ENCODE measurements at places on chromosomes 3 and 15. TPM values are rescaled to one million over a fixed set of nuclear protein-coding genes. Genes with fewer than 3 reads are reported as not detected.

GRCh38 chr15:101506491-101506890, 17.0 kb upstream of the PCSK6 start:
- DNase-seq, result no peak

GRCh38 chr3:183560607-183561006, 5.1 kb upstream of the KLHL6 start:
- DNase-seq, result no peak

- no peak for DNase-seq
Observed at GRCh38 chr3:185935465-185936272, 2.1 kb downstream of the TRA2B start.

- no peak for DNase-seq
Observed at GRCh38 chr3:184760337-184761074, 48.6 kb upstream of the MAGEF1 start.

The GOLGA8G gene
- 0.03 TPM for total RNA-seq

- DNase-seq, result no peak
Observed at GRCh38 chr15:65175511-65175910, 9.6 kb downstream of the CLPX start.

- DNase-seq, result no peak
Observed at GRCh38 chr3:43624619-43625305, 3.0 kb upstream of the ANO10 start.

GRCh38 chr15:94070356-94071295, 160.7 kb upstream of the MCTP2 start:
- no peak for DNase-seq

DNA sequence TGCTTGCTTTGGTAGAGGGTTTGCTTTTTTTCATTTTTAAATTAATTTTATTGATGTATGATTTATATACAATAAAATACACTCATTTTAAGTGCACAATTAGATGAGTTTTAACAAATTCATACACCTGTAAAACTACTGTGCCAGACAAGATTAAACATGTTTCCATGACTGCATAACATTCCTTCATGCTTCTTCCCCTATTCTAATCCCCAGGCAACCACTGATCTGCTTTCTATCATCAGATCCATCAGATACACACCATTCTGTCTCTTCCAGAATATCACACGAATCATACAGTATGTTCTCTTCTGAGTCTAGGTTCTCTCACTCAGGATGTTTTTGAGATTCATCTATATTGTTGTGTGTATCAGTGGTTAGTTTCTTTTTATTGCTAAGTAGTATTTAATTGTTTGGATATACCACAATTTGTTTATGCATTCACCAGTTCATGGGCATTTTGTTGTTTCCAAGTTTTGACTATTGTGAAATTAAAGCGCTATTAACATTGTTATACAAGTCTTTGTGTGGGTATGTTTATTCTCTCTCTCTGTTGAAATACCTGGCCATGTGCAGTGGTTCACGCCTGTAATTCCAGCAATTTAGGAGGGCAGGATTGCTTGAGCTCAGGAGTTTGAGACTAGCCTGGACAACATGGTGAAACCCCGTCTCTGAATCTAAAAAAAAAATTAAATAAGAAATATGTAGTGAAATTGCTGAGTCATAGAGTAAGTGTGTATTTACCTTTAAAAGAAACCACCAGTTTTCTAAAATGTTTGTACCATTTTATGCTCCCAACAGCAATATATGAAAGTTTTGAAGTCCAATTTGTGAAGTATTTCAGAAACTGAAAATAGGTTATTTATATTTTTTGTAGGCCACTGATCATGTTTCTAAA, 7.0 kb upstream of the TFG start:
- no peak for DNase-seq

GRCh38 chr15:51403072-51403878, 61.8 kb downstream of the GLDN start:
- no peak for DNase-seq

GRCh38 chr3:67335813-67336212, 318.6 kb downstream of the SUCLG2 start:
- no peak for DNase-seq

DNA sequence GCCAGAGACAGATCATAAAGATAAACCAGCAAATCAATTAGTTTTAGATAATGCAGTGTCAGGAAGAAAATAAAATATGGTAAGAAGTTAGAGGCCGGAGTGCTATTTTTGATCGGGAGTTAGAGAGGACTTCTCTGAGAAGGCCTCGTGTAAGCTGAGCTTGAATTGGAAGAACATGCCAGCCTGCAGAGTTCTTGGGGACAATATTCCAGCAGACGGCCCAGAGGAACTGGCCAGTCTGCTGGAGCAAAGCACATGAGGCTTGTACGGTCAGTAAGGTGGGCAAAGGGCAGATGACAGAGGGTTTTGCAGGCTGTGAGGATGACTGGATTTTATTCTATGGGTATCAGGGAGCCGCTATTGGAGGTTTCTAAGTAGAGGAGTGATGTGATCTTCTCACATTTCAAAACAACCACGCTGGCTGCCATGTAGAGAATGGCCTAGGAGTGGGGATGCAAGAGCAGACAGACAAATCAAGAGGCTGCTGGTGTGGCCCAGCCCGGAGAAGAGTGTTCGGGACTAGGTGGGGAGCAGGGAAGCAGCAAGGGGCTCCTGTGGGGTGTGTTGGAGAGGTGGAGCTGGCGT, 84.0 kb downstream of the HES1 start:
- no peak for DNase-seq

- no peak for DNase-seq
Observed at GRCh38 chr3:81692766-81693165, 68.7 kb downstream of the GBE1 start.

The CPLX3 gene
- not detected for total RNA-seq

DNA sequence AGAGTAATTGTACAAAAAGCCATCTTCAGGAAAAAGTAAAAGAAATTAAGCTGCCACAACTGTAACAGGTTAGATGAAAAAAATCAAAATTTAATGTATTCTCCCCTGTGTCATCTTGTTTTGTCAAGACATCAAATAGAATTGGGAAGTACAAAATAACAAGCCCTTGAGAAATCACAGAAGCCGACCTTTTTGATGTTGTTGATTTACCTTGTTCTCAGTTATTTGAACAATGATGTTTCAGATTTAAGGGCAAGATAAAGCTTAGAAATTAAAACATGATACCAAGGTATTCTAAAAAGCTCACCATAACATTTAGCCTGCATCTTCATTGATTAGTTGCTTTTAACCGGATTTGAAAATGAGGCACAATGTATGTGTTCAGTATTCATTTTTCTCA, 523.0 kb downstream of the FOXP1 start:
- no peak for DNase-seq

- no peak for DNase-seq
Observed at GRCh38 chr15:70617076-70617910, 146.1 kb downstream of the UACA start.

DNA sequence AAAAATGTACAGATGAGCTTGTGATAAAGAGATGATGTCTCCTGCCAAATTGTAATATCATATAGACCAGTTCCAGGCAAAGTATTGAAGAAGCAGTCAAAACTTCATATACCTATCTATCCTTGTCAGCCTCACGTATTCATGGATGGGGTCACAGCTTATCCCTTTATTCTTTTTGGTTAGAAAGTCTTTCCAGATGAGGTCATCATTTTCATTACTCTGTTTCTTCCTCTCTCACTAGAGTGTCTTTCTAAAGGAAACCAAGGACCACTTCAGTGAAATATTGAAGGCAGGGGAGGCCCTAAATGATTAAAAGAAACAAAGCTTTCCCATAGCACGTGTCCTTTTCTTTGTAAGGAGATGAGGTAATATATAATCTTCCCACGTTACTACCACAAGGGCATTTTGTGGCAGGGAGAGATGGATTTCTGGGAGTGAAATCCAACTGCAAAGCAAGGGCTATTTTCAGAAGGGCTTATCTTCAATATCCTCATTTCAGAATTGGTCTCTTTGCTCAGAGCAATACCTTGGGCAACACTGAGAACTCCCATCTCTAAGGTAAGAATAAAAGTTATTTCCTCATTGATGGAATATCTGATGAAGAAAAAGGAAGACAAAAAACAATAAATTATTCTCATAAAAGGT, 260.2 kb downstream of the TIGIT start:
- no peak for DNase-seq

The B3GALNT1 gene
- total RNA-seq, result 0.50 TPM

DNA sequence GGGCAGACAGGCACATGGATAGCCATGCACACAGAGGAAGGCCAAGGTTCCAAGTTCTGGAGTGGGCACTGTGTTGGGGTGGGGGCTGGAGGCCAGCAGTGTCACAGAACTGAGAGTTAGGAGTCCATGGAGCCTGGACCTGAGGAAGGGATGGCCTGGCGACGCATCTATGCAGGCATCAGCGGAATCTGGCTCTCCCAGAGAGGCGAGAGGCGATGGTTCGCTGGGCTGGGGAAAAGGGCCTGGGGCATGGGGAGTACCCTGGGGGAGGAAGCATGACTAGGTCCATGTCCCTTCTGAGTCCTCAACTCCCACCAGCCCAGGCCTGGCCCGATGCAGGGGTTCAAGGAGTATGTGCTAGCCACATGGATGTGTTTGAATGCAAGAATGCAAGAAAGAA, 192.8 kb upstream of the LINGO1 start:
- DNase-seq, result no peak

The FGD5 gene
- not detected for total RNA-seq

DNA sequence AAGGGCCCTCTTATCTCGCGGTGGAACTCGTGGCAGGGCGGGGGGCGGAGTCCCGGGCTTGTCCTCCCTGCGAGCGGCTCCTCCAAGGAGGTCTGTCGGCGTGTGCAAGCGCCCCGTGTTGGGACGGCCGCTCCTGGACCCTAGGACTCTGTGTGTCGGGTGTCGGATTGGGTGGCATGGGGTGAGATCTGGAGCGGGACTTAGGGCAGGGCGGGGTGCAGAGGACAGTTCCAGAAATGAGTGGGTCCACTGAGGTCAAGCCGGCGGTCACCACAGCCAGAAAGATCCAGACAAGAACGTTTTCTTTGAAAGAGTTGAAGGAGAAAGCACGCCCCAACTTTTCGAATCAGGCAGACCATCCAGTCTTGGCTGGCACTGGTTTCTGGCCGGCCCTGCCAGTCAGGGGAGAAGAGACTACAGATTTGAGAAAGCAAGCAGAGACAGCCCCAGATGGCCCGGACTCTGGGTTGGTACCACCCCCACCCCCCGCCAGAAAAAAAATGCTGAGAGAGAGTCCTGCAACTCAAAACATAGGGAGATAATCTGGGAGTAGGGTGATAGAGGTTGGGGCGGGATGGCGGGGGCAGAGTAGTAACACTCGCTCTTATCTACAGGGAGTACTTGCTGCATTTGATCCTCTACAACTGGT, 784 bp upstream of the CISH start:
- no peak for DNase-seq

The PLAAT1 gene
- total RNA-seq, result not detected
